Posterior vena cava (tissue), 2 donors: ENCODE measurements at places on chromosomes 3 and 15. TPM values are rescaled to one million over a fixed set of nuclear protein-coding genes. Genes with fewer than 3 reads are reported as not detected.

- no peak for DNase-seq
Measured at GRCh38 chr15:95636107-95636506, 694.4 kb upstream of the NR2F2 start.

Gene CHCHD4
- total RNA-seq, result 7.9 TPM

DNA sequence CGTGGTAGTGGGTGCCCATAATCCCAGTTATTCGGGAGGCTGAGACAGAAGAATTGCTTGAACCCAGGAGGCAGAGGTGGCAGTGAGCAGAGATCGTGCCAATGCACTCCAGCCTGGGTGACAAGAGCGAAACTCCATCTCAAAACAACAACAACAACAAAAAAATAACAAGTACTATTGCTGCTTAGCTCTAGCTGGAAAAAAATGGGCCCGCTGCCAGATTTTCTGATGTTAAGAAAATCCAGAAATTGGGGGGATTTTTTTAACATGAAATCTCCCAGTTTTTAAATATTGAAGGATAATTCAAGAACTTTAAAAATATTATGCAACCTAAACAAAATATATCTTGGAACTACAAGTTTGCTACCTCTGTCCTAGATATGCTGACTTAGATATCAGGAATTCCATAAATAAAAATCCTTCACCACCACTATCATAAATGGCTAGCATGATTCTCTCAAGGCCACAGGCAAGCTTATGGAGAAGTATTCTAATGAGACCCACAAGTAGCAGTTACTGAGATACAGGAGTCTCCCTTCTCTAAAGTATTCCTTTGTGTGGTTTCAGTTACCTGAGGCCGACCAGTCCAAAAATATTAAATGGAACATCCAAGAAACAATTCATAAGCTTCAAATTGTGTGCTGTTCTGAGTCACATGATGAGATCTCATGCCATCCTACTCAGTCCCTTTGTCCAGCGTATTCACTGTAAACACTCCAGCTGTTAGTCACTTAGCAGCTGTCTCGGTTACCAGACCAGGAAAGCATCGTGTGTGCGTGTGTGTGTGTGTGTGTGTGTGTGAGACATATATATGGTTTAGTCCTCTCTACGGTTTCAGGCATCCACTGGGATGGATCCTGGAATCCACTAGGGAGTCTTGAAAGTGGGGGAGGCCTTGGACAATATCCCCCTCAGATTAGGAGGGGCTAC, 277.2 kb downstream of the TBL1XR1 start:
- no peak for DNase-seq

DNA sequence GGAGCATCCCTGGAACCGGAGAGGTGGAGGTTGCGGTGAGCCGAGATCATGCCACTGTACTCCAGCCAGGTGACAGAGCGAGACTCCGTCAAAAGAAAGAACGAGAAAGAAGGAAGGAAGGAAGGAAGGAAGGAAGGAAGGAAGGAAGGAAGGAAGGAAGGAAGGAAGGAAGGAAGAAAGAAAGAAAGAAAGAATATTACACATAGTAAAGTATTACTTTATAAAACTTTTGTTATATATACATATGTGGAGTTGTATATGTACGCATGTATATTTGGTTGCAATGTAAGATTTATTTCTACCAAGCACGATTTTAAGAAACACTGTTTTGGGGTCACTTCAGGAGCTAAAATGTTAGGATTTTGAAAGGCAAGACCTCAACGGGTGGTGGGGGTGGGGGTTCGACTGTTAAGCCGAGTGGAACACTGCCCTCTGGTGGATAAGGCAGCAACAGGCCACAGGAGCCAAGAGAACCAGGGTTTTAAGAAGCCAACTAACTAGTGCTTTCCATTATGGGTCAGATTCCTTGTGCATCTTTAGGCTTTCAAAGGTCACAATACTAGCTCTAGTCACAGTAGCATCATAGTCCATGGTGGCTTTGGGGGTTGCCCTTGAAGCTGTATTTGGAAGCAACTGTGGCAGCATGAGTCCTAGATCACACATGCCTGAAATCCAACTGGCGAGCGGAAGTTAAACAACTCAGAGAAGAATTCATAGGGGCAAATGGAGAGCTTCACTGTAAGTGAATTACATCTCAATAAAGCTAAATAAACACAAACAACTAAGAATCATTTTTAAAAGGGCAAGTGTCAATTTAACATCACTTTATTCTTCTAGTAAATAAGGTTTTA, 22.5 kb downstream of the GLB1 start:
- DNase-seq, result no peak

DNA sequence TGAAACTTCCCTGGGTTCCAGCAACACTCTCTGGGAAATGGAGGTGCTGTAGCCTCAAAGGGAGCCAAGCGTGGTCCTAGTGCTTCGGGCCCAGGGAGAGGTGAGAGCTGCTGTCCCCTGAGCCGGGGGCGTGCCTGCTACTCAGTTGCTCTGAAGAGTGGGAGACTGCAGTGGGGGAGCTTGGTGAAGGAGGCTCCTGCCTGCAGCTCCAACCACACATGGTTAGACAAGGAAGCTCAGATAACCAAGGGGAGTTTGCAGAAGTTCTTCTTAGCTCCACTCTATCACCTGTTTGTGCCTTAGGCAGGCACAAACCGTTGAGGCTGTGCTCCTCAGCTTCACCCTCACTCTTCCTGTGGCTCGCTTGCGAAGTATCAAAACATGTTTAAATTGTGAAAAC, 53.6 kb upstream of the TRPM1 start:
- no peak for DNase-seq

DNA sequence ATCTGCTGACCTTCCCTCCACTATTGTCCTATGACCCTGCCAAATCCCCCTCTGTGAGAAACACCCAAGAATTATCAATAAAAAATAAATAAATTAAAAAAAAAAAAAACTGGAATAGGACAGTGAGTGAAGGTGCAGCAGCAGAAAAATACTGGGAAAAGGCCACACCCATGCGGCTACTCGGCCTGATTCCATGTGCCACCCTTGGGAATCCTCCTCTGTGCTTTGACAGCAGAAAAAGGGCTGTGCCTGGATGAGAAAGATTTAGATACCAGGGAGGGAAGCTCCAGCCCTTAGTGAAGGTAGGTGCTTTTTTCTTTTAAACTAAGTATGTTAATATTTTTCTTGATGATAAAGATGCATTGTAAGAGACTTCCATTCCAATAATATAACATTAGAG, 107.8 kb downstream of the CTNNB1 start:
- DNase-seq, result no peak

Gene CPN2
- 0.14 TPM for total RNA-seq

GRCh38 chr15:67114846-67115585, 49.6 kb downstream of the SMAD3 start:
- DNase-seq, result peak; percentile 41

- no peak for DNase-seq
Measured at GRCh38 chr3:21665444-21666100, 85.4 kb downstream of the ZNF385D start.
